AG10803 (cell line): ENCODE measurements at places on chromosomes 1 and 21.

DNA sequence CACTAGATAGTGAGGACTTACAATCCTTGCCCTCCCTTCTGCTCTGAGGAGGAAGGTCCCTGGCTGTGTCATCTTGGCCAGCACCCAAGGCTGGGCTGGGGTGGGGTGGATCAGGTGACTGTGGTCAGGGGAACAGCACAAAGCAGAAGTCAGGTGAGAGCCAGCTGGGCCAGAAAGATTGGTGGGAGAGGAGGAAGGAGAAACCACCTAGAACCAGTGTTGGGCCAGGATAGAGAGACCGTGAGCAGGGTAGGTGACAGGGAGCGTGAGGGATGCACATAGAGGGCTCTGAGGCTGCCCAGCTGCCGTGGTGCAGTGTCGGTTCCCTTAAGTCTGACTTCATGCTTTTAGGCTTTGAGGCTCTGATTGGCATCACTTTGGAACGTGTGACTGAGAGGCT is 22.7 kb downstream of the NCF2 start:
- peak; percentile 12 for DNase-seq

DNA sequence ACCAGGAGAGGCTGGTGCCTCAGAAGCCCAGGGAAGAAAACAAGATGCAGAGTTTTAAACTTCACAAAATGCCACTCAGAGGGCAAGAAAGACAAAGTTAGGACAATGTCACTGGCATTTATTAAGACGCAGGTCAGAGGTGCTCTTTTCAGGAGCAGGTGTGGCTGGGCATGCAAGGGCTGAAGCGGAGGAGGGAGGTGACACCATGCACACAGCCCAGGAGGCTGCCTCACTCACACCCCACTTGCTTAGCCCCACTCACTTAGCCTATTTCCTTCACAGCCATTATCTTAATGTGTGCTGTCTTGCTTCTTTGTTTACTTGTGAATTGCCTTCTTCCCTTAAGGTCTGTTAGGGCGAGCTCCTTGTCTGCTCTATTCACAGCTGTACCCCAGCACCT is 17.2 kb downstream of the HIVEP3 start:
- no peak for DNase-seq

- DNase-seq: no peak
These were observed 563.2 kb upstream of the ADGRL2 start for GRCh38 chr1:81237473-81238089.

GRCh38 chr1:157104598-157105293 is 5.1 kb upstream of the ETV3L start:
- no peak for DNase-seq
